Thymus (tissue), 14 donors: ENCODE measurements at places on chromosomes 2 and 18.

DNA sequence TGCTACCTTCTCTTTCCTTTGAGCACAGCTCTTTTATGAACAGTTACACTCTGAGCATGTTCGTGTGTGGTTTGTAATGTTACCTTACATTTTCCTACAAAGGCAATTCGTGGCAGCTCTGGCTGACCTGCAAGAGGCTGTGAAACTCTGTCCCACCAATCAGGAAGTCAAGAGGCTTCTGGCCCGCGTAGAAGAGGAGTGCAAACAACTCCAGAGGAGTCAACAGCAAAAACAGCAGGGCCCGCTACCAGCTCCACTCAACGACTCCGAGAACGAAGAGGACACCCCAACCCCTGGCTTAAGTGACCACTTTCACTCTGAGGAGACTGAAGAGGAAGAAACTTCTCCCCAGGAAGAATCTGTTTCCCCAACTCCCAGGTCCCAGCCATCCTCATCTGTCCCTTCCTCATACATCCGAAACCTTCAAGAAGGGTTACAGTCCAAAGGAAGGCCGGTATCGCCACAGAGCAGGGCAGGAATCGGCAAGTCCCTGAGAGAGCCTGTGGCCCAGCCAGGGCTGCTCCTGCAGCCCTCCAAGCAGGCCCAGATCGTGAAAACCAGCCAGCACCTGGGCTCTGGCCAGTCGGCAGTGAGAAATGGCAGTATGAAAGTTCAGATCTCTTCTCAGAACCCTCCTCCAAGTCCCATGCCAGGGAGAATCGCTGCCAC is 56.9 kb downstream of the WDSUB1 start:
- DNase-seq: no peak

- DNase-seq: no peak
Observed at GRCh38 chr18:2891526-2892431, 45.0 kb downstream of the EMILIN2 start.

DNA sequence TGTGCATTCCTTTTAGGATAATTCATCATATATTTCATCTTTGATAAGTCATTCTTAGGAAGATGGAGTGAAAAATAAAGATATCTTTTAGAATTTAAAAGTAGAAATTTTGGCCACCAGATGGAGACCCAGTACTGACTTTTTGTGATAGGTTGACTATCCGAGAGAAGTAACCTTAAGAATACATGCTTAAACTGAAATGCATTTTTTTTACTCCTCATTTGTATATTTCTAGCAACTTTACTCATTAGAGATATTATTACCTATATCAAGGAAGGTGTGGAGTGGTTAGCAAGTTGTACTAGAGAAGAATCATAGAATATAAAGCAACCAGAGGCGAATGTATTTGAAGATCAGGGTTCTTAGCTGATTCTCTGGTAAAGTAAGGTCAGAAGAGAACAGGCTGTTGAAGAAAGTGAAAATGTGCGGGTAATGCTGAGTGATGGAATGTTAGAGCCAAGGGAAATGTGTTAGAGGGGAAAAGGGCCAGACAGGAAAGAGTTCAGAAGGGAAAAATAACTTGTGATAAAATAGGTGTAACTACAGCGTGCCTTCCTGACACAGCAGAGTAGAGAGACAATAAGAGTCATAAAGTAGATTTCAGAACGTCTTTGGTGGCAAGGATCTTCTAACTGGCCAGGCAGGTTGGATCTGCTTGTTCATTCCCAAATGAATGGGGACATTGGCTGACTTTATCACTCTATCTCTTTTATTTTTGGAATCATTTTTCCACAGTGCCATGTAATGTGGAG is 52.3 kb downstream of the TDRD15 start:
- DNase-seq: no peak

DNA sequence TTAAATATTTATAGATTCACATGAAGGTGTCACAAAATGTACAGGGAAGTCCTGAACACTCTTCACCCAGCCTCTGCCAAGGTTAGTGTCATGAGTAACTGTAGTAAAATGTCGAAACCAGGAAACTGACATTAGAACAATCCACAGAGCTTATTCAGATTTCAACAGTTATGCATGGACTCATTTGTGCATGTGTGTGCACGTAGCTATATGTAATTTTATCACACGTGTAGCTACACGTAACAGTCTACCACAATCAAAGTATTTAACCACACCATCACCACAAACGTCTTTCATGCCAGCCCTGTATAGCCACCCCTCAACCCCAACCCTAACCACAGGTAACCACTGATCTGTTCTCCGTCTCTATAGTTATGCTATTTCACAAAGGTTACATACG is 211.7 kb upstream of the REV1 start:
- peak; percentile 17 for DNase-seq

DNA sequence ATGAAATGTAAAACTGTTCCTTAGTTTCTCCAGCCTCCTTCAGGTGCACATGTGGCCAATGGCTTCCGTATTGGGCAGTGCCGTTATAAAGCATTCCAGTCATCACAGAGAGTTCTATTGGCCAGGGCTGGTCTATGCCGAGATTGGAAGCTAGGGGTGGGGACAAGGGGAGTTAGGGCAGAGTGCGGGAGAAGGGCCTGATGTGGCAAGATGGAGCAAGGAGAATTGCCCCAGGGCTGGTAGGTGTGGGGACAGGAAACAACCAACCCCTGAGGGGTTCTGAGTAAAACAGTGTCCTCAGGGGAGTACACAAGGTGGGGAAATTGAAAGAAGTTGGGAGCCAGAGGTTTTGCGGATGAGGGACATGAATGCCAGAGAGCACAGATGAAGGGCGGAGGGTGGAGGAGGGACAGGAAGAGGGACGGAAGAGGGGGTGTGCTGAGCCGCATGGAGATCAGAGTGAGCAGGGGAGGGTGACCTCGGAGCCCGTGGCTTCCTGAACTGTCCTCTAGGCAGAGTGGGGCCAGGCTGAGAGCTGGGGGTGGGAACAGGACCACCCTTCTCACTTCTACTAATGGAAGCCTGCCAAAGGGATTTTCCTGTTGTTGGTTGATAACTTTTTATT is 9.1 kb upstream of the ATP6V1C2 start:
- peak; percentile 5 for DNase-seq

- DNase-seq: no peak
Observed at GRCh38 chr2:86413296-86414094, 27.7 kb upstream of the KDM3A start.
